ENCODE measurements at places on chromosomes 4 and X.
A peak's percentile ranks its signal among the peaks of the same experiment; 100 is the strongest.

- DNase-seq, result no peak
Observed at GRCh38 chrX:71454222-71454621, 78.7 kb upstream of the OGT start.

GRCh38 chr4:25703731-25704388, 48.2 kb downstream of the SLC34A2 start:
- DNase-seq, result no peak

- DNase-seq, result no peak
Observed at GRCh38 chr4:128068918-128069317, 7.8 kb downstream of the LARP1B start.

GRCh38 chrX:154138857-154139256, 5.2 kb upstream of the OPN1LW start:
- no peak for DNase-seq

DNA sequence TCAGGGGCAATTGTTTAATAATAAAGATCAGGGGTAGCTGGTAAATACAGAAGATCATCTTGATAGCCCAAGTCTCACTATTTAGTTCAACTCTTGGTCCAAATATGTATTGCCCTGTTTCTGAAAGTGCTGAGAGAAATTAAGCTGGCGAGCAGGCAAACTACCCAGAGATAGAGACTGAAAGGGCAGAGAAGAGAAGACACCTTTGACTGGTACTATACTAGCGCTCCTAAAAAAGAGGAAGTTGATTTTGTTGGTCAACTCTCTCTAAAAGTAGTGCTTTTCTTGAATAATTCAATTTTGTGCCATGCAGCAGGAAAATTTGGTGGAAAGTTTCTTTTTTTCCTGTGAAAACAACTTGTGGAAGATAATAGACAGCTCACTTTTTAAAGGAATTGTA, 64.0 kb downstream of the IGSF1 start:
- DNase-seq, result no peak

GRCh38 chr4:11182586-11183355, 245.9 kb downstream of the HS3ST1 start:
- DNase-seq, result no peak

DNA sequence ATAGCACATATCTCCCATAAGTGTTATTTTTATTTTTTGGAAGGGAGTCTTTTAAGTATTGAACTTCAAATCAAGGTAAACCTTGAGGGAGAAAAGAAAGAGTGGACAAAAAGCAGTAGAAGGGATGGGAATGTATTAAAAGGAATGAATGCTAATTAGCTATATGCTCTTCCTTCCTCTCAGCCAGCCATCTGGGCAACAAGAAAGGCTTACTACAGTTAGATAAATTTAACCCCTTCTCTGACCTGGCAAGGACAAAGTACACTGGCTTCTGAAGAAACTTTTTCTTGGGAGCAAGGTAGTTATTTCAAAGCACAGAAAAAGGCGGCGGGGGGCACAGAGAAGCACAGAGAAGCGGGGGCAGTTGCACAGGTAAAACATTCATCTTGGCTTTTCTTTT, 54.6 kb downstream of the GAB1 start:
- DNase-seq, result no peak

GRCh38 chrX:118496763-118497079, 1.1 kb downstream of the DOCK11 start:
- DNase-seq, result no peak

- DNase-seq, result no peak
Observed at GRCh38 chr4:159420162-159421057, 317.5 kb downstream of the RAPGEF2 start.

GRCh38 chr4:88971536-88971935, 85.4 kb downstream of the FAM13A start:
- no peak for DNase-seq

GRCh38 chrX:1390621-1391369, 1.1 kb downstream of the SLC25A6 start:
- no peak for DNase-seq

GRCh38 chrX:101803451-101803850, 128.4 kb downstream of the ZMAT1 start:
- no peak for DNase-seq

DNA sequence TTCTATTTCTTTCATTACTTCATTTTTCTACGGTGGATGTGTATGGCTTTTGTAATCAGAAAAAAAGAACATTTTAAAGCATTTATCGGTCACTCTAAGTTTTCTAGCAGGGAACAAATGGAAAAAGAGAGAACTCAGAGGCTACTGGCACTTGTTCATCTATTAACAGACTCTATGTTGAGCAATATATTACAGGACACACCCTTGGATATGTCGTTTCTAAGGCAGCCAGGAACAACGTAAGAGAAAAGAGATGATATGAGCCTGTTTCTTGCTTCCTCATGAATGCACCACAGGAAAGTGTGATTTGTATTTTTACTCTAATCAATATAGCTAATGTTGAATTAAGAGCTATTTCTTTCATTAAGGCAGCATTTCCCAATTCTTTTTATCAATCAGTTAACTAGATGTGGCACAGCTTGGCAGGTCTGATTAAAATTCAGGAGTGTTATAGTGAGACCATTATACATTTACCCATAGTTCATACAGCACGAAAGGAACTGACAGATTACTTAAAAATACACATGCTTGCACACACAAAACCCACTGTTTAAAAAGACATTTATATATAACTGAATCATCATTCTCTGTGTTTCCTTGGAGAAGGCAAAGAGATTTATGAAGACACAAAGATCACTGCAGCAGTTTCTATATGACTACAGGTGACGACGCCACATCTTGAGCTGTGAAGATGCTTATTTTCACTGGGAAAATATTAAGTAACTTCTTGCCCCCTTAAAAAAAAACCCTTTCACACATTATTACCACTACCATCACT, 13.0 kb downstream of the RAB9B start:
- no peak for DNase-seq

GRCh38 chr4:118821590-118822293, 14.2 kb downstream of the SEC24D start:
- DNase-seq, result no peak

DNA sequence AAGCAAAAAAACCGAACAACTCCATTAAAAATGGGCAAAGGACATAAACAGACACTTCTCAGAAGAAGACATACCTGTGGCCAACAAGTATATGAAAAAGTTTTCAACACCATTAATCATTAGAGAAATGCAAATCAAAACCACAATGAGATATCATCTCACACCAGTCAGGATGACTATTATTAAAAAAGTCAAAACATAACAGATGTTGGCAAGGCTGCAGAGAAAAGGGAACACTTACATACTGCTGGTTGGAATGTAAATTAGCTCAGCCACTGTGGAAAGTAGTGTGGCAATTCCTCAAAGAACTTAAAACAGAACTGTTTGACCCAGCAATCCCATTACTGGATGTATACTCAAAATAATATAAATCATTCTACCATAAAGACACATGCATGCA, 436.3 kb downstream of the KLHL13 start:
- no peak for DNase-seq

DNA sequence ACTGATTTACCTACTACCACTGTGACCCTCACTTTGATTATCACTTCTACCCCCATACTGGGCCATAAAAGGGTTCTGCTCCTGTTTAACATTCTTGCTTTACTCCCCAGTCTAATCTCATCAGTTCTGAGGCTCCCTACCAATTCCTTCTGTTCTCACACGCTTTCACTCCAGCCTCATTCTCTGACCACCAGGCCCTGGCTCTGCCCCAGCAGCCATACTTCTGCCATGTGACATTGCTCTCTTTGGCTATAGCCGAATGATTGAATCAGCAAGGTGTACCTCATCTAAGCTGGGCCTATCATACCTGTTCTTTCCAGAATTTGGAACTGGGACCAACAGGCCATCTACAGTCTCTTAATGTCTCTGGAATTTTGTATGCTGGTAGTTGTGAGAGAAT, 14.4 kb upstream of the ELF2 start:
- no peak for DNase-seq

DNA sequence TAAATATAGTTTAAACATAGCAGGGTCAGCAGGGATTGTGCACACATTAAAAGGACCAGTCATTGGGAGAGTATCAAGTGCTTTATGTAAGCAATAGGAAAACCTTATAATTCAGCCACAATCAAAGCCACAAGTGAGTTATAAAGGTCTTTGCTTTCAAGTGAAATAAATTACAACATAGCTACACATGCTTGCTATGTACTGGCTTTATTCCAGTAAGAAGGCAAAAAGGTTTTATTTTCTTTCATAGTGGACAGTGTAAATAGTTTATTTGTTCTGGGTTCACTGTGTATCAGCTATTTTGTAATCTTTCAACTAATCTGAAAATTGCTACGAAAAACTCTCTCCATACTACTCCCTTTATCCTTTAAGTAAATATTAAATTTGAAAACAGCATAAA, 691.4 kb downstream of the PCDH7 start:
- no peak for DNase-seq

GRCh38 chrX:143621276-143621675, 14.6 kb downstream of the SLITRK4 start:
- DNase-seq, result no peak

DNA sequence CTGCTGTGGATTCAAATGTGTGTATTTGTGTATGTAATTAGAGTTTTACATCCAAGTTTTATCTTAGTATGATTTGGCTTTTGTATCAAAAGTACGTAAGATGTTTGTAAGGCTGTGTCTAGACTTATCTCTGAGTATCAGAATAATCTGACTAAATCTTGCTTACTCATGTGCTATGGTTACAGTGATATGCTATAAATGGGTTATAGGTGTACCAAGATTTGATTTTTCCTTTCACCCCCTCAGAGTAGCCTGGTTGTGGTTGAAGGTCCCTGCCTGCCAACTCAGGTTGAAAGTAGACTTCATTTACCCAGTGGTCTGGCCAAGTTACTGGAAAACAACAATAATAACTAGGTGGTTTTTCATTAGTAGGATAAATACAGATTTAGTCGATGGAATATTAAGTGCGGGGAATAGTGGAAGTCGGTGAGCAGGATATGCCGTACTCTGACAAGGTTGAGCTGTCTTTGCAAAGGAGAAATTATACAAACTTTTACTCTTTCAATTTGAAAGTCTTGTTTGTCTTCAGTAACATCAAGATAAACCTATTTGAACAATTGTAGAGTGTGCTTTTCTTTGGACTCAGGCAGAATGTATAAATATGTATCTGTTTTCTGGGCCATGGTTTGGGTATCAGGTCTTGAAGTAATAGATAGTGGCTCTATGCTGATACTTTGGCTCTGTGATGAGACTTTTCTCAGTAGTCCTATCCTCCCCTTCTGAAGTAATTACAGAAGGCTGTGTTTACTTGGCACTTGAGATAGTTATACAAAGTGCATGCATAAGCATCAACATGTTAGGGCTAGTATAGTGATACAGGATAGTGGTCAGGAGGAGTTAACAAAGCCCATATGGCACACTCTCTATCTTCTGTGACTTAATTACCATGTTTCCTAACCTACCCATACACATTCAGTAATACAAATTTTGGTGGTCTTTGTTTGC, 23.7 kb downstream of the BMP2K start:
- no peak for DNase-seq

GRCh38 chr4:163540977-163541376, 46.5 kb downstream of the TMA16 start:
- DNase-seq, result no peak

DNA sequence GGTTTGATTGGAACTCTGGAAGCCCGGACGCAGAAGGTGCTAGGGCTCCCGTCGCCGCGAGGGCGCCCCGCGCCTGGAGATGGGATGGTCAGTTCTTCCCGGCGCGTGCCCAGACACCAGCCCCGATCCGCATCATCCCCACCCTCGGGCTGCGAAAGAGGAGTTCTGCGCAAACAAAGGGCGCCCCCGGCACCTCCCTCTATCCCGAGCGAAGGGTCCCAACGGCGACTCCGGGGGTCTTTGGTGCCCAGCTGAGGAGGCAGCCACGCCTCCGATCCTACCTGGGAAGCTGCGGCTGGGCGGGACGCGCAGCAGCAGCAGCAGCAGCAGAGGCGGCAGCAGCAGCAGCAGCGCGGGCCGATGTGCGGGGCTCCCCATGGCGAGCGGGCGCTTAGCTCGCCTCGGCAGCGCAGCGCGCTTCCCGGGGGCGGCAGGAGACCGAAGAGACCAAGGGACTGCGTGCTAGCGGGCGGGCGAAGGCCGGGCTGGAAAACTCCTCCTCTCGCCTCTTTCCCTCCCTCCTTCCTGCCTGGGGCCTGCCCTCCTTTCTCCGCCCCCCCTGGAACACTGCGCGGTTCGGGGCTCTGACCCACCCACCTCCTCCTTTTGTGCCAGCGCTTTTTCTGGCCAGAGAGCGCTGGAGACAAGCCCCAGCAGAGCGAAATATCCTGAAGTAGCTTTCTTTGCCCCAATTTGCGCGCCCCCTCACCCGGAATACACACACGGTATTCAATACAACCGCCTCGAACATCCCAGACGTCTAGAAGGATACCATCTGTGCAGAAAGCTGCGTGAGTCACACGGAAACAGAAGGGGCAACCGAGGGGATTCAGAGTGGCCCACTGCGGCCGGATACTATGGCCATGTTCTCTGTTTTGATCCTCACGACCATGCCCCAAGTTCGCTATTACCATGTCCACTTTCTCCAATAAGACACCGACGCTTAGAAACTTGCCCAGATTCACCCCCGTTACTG, at the start of gene SRPX:
Gene SRPX (minus strand): TSS at position 457 of the 976 bp plus-strand sequence. CDS start 79 bp downstream, at position 378.
- DNase-seq, result no peak

GRCh38 chr4:183746305-183747229, 87.5 kb downstream of the TRAPPC11 start:
- DNase-seq, result no peak

GRCh38 chr4:187569871-187570270, 425.7 kb upstream of the ZFP42 start:
- DNase-seq, result no peak

GRCh38 chr4:122665161-122665929, 44.5 kb upstream of the IL21 start:
- DNase-seq, result no peak

DNA sequence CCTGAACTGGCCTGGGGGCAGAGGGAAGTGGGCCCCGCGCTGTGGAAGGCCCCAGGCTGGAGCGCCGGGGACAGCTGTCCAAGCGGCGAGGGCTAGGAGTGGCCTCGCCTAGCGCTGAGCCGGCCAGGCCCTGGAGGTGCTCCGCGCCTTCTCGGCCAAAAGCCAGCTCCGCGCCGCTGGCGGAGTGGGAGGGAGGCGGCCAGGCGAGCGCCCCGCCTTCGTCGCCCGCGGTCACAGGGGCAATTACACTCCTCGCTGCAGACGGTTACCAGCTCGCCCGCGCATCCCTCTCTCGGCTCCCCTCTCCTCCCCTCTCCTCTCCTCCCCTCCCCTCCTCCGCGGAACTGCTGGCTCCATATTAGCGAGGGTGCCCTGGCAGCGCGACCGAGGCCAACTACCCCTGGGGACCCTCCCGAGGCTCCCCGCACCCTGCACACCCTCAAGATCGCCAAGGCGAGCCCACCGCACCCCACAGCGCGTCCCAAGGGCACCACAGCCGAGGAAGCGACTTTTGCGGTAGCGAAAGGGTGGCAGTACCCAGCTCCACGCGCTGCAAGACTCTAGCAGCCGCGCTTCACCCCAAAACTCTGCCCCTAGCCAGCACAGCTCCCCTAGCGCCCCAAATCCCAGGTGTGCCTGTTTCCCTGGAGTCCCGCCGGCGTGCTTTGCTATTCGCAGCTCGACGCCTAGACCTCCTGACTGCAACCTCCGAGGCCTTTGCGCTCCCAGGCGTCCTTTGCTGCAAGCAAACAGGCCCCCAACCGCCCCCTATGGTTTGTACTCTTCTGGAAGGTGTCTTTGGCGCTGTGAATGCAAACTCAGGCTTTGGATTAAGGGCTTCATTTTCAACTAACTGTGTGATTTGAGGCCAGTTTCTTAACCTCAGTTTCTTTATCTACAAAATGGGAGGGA, 91.4 kb downstream of the BCOR start:
- DNase-seq, result peak; percentile 21

- no peak for DNase-seq
Observed at GRCh38 chrX:115490814-115491213, 70.2 kb upstream of the PLS3 start.

- DNase-seq, result no peak
Observed at GRCh38 chrX:110173192-110174175, 144.4 kb downstream of the AMMECR1 start.
